ENCODE measurements at places on chromosomes 13 and 19.

GRCh38 chr19:16306728-16307402 lies 17.8 kb upstream of the KLF2 start:
- no peak for DNase-seq

DNA sequence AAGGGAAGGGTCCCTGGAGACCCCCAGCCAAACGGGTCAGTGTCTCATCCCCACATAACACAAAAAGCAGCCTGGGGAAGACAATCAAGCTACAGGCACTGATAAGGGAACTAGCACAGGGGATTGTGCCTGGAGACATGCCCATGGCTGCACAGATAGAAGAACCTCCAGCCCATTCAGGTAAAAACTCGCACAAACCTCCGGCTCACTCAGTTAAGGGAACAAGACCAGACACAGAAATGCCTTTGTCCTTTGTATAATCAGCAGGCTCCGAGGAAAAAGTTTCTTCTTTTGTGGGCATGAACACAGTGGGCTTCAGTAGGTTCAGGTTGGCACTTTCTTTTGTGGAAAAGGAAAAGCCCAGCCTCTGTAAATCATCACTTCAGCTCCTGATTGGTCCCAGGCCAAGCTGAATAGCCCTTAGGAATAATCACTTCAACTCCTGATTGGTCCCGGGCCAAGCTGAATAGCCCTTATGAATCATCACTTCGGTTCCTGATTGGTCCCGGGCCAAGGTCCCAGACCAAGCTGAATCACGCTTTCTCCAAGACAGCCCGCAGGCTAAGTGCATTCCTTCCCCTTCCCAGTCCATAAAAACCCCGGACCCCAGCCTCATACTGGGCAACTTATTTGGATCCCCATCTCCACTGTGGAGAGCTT lies 5.0 kb upstream of the ZNF230 start:
- no peak for DNase-seq

- no peak for DNase-seq
Observed at GRCh38 chr13:48919751-48920150, 56.0 kb upstream of the FNDC3A start.

GRCh38 chr13:30308548-30308947 lies 1.2 kb upstream of the KATNAL1 start:
- DNase-seq: no peak

DNA sequence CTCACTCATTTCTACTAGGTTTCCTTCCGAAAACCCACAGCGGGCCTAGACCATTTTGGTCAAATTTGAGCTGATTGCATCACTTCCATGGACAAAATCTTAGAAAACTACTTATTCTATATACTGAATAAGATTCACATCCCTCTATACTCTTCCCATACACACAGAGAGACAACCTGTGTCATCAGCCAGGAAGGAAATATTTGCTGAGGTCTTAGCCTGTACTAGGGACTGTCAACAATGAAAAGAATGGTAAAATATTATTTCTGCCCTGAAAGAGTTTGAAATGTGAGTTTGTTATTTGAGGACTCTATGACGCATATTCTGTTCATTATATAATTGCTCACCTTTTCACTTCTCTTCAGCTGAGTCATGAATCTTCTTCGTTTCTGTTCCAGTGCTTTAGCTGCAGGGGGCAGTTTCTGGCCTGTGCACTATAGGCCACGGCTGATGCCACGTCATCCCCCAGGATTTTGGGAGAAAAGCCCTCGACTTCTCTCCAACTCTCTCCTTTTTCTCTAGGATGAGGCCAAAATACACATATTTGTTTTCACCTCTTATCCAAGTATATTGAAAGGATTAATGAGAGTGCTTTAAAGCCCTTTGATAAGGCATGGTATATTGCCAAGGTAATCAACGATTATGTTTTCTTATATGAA lies 47.7 kb downstream of the GSX1 start:
- DNase-seq: no peak

DNA sequence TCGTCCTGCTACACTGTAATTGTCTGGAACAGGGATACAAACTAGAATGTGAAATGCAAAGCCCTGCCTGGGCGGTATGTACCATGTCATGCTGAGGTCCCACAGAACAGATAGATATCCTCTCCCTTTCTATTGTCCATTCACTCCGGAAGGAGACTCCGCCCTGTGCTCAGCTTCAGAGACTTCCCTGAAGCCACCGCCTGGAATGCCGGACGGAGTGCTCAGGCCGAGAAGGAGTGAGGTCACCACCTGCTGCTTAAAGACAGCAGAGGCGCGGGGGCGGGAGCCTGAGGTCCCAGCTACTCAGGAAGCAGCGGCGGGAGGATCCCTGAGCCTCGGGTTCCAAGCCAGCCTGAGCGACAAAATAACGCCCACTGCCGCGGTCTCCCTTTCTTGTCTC lies 890 bp upstream of the ZNF611 start:
- no peak for DNase-seq

DNA sequence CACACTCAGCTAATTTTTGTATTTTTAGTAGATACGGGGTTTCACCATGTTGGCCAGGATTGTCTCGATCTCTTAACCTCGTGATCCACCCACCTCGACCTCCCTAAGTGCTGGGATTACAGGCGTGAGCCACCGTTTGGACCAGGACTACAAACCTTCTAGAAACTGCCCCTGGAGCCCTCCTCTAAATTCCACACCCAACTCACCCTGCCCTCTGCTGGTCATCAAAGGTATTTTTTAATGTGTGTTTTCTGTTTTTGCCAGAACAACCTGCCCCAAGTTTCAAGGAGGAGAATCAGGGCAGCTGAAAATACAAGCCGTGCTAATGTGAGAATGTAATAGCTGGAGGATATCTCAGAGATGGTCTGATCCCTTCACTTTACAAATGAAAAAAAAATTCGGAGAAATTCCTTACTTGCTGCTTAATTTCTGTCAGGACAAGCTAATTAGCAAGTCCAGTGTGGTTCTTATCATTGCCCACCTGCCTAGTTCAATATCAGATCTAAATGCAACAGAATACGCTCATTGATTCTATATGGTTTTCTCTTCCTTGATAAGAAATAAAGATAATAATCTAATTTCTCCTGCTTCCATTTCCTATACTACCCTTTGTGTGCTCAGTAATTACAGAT lies 4.1 kb downstream of the ATP8A2 start:
- DNase-seq: no peak

DNA sequence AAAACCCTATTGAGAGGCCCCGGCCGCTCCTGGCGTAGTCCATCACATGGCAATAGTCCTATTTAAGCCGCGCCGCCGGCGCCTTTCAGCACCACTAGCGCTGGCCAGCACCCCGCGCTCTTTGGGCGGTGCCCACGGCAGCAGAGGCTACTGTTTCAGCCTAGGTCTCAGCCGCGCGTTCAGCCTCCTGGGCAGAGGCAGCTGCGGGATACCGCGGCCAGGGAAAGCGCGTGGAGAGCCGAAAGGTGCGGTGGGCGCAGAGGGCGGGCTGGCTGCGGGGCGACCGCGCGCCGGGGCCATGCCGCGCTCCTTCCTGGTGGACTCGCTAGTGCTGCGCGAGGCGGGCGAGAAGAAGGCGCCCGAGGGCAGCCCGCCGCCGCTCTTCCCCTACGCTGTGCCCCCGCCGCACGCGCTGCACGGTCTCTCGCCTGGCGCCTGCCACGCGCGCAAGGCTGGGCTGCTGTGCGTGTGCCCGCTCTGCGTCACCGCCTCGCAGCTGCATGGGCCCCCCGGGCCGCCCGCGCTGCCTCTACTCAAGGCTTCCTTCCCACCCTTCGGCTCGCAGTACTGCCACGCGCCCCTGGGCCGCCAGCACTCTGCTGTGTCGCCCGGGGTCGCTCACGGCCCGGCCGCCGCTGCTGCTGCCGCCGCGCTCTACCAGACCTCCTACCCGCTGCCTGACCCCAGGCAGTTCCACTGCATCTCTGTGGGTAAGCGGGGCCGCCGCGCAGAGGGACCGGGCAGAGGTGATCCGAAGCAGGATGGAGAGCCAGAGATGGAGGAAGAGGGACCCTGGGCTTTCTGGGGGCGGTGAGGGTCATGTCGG lies at the start of gene GSX1:
Gene GSX1 (plus strand): TSS at position 91 of the 826 bp plus-strand sequence. CDS start 208 bp downstream, at position 299.
- no peak for DNase-seq

DNA sequence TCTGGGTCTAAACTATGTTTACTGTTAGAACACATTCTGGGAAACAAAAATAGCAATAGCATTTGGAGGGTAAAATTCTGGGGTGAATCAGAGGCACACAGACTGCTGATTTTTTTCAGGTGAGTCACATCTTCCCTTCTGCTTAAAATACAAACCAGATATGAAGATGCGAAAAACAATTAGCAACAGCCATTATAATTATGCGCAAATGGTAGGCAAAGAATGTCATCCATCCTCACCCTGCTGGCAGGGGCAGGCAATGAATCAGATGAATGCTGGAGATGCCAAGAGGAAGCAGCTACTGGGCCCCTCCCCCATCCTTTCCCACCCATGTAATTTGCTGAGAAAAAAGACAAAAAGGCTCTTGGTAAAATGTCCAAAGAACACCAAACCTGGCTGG lies 282.9 kb downstream of the KLF5 start:
- DNase-seq: no peak

DNA sequence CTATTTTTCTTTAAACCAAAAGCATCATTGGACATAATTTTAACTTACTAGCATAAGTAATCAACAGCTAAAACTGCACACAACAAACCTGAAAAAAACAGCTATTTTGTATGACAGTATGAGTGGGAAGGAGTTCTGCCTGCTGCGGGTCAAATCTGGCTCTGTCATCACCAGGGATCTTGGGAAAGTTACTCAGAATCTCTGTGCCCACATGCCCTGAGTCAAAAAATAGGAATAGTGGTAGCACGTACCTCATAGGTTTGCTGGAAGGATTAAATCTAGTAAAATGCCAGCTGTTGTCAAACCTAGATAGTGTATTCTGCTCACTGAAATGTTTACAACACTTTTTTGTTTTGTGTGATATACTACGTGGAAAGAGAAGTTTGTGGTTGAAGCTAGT lies 1.1 kb downstream of the CLN5 start:
- no peak for DNase-seq

DNA sequence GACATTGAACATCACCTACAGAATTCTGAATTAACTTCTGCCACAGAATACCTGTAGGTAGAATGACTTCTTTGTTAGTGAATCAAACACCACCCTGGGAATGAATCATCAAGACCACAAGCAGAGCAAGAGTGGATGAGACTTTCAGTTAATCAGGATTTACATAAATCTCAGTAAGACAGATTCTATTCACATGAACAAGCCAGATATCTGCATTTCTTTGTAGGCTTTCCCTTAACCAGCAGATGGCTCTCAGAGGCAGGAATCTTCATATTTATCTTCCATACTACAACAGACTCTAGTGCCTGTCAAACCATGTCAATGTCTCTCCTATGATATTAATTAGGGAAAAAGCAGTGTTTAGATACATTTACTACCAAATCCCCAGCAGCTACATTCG lies 412.1 kb downstream of the KLF12 start:
- no peak for DNase-seq

GRCh38 chr19:32676186-32676894 lies 692 bp downstream of the RGS9BP start:
- DNase-seq: no peak

GRCh38 chr19:38386971-38387549 lies 774 bp downstream of the GGN start:
- no peak for DNase-seq

- no peak for DNase-seq
Observed at GRCh38 chr13:72820156-72820897, 38.4 kb downstream of the PIBF1 start.

DNA sequence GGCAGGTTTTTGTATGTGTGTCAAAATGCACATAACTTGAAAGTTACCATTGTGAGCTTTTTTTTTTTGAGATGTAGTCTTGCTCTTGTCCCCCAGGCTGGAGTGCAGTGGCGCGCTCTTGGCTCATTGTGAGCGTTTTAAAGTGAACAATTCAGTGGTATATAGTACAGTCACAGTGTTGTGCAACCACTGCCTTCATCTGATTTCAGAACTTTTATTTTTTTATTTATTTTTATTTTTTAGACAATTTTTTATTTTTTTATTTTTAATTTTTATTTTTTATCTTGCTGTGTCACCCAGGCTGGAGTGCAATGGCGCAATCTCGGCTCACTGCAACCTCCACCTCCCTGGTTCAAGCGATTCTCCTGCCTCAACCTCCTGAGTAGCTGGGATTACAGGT lies 15.0 kb downstream of the SLC25A42 start:
- no peak for DNase-seq

- no peak for DNase-seq
Observed at GRCh38 chr19:16205205-16206045, 7.7 kb downstream of the AP1M1 start.

- no peak for DNase-seq
Observed at GRCh38 chr13:66915596-66916185, 314.4 kb downstream of the PCDH9 start.

DNA sequence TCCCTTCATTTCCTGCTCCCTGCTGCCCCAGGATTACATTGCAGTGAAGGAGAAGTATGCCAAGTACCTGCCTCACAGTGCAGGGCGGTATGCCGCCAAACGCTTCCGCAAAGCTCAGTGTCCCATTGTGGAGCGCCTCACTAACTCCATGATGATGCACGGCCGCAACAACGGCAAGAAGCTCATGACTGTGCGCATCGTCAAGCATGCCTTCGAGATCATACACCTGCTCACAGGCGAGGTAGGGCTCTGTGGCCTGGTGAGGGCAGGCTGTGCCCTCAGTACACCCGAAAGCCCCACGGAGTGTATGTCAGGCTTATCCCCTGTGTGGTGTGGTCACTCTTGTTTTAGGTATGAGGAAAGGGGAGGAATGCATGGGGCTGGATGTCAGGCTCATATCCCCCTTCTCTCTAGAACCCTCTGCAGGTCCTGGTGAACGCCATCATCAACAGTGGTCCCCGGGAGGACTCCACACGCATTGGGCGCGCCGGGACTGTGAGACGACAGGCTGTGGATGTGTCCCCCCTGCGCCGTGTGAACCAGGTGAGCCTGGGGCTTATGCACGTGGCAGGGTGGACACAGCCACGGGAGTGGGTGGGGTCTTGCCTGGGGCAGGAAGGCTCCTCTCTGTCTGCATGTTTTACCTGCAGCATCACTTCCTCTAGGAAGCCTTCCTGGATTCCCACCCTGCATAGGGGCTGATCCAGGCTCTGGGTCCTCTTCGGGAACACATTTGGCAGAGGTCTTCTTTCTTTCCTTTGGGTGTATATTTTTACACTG lies 2.3 kb upstream of the RNF225 start:
- no peak for DNase-seq

DNA sequence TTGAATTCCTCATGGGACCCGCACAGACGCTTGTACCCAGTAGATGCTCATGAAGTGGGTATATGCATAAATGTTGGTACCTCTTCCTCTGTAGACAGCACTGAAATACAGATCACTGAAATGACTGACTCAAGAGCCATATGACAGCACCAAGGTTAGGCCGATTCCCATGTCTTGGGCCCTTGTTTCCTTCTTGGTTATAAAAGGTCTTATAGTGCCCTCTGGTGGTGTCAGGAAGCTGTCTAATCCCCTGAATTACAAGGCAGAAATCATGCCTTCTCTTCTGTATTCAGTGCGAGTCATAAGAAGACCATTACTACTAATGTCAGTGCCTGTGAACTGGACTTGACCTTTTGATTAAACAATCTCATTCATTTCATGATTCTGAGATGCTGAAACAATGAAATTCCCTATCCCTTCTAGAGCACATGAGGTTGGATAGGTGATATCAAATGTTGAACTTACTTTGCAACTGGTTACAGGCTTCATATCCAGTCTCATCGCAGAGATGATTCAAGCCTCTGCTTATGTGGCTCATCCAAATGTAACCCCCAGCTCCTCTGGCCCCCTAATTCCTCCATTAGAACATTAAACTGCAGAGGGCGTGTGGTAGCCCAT lies 59.7 kb downstream of the SPATA13 start:
- DNase-seq: no peak
